Activated CD4-positive, CD25-positive, alpha-beta regulatory T cell treated with anti-CD3 and anti-CD28 coated beads, Interleukin-2, amount 50 U/mL, for 16 hours (primary cell): ENCODE measurements at places on chromosomes 7 and 10.

DNA sequence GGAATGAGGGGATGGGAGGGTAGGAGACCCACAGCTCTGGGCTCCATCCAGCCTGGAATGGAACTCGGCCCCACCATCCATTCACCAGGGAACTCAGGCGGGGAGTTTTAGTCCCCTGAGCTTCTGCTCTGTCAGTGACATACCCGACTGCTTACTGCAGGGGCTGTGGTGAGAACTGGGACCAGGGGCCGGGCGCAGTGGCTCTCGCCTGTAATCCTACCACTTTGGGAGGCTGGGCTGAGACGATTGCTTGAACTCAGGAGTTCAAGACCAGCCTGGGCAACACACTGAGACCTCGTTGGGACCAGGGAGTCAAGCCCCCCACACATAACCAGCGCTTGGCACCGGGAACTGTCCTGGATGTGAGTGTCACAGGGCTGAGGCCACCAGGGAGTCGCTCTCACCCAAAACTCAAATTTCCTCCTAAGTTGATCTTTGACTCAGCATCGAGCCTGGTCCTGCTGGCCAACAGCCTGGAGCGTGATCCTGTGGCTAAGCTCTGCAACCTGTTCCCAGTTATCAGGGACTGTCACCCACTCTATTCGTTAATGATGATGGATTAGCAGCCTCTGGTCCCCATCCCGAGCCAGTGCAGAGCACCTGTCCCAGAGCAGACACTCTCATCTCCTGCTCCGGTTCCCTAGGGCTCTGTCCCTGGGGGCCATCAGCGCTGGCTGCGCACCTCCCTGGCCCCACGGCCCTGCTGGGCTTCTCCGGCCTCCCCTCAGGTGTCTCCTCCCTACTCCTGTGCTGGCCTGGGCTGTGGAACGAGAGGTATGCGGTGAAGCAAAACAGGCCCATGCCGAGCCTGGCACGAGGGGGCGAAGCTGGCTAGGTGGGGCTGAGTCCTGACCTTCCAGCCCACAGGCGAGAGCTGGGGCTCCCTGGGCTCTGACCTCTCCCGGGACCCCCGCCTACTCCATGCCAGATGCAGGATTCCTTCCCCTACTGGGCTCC, 902 bp upstream of the CLDN15 start:
- DNase-seq = no peak

GRCh38 chr10:3010816-3011460, 56.4 kb upstream of the PFKP start:
- no peak for DNase-seq

DNA sequence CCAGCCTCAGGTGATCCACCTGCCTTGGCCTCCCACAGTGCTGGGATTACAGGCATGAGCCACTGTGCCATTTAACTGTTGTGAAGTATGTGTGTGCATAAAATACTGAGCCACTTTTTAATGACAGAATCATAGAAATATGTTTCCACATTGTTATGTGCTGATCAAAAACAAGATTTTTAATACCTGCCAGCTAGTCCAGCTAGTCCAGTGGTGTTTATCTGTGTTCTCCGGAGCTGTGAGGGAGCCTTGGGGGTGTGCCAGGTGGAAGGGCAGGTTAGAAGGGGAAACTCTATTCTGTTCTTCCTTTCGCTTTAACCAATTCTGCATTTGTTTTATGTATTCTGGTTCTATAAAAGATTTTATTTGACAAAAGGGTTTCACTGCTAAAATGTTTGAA, 7.0 kb downstream of the FAM221A start:
- no peak for DNase-seq

DNA sequence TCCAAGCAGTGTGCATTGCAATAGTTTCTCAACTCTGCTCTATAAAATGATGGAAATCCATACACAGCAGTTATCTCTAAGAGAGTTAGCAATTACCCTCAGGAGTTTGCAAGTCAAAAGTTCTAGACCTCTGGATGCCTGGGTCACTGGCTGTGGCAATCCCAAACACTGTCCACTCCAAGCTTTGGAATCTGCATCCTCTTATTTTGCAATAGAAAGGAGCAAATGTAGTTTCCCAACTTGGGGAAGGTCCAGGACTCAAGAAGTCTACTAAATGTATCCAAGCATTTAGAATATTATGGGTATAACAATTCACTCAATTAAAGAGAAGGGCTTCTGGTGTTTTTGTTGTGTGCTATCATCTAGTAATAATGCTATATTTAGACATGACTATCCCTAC, 131.3 kb upstream of the NRP1 start:
- no peak for DNase-seq

GRCh38 chr7:96277921-96278320, 44.0 kb downstream of the SLC25A13 start:
- no peak for DNase-seq

DNA sequence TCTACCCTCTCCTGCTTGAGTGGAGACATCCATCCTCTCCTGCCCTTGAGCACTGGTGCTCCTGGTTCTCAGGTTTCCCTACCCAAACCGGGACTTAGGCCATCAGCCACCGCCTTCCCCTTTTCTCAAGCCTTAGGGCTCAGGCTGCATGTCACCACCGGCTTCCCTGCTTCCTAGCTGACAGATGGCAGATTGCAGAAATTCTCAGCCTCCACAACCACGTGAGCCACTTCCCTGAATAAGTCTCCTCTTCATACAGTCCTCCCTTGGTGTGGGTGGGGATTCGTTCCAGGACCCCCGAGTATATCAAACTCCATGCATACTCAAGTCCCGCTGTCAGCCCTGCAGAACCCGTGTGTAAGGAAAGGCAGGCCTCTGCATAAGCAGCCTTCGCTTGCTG, 203.5 kb upstream of the ZNF32 start:
- DNase-seq = no peak

- no peak for DNase-seq
These were observed 12.6 kb downstream of the DHX32 start for GRCh38 chr10:125868372-125868975.

GRCh38 chr10:76992467-76992866, 645.1 kb downstream of the KCNMA1 start:
- no peak for DNase-seq

GRCh38 chr10:89973326-89973725, 271.9 kb downstream of the KIF20B start:
- DNase-seq = no peak

- DNase-seq = no peak
These were observed 144.5 kb upstream of the ASAH2 start for GRCh38 chr10:50395851-50396250.

DNA sequence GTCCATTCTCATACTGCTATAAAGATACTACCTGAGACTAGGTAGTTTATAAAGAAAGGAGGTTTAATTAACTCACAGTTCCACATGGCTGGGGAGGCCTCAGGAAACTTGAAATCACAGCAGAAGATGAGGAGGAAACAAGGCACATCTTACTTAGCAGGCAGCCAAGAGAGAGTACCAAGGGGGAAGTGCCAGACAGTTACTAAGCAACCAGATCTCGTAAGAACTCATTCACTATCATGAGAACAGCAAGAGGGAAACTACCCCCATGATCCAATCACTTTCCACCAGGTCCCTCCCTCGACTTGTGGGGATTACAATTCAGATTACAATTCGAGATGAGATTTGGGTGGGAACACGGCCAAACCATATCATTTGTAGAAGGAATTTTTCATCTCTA, 36.3 kb downstream of the NHLRC2 start:
- no peak for DNase-seq

- DNase-seq = no peak
These were observed 38.0 kb downstream of the MDFIC start for GRCh38 chr7:114959931-114960330.

- no peak for DNase-seq
These were observed 121.6 kb upstream of the UNC5B start for GRCh38 chr10:71090801-71091200.

GRCh38 chr7:33109758-33110238, 594 bp upstream of the RP9 start:
- DNase-seq = no peak

GRCh38 chr10:9166770-9167169, 1112.3 kb downstream of the GATA3 start:
- DNase-seq = no peak

DNA sequence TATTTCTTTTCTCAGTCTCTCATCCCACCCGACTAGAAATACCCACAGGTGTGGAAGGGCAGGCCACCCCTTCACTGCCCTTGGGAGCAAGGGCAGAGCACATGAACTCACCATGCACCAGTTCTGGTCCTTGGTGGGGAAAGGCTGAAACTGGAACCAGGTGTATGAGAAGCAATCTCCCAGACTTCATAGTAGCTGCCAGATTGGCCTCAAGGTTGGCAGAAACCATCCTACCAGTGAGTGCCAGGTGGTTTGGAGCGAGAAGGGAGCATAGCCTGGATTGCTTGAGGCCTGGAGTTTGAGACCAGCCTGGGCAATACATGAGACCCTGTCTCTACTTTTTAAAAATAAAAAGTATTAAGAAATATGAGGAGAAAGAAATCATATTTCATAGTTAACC, 138.8 kb downstream of the LYZL1 start:
- no peak for DNase-seq

- DNase-seq = no peak
These were observed 12.7 kb upstream of the RHBDD2 start for GRCh38 chr7:75866114-75866488.
